ENCODE measurements at places on chromosomes 2 and 18.

GRCh38 chr18:24785019-24785418 lies 324.6 kb downstream of the HRH4 start:
- no peak for DNase-seq

- no peak for DNase-seq
Measured at GRCh38 chr2:102932501-102932900, 170.7 kb downstream of the TMEM182 start.

- no peak for DNase-seq
Measured at GRCh38 chr2:241619597-241620418, 17.1 kb downstream of the THAP4 start.

DNA sequence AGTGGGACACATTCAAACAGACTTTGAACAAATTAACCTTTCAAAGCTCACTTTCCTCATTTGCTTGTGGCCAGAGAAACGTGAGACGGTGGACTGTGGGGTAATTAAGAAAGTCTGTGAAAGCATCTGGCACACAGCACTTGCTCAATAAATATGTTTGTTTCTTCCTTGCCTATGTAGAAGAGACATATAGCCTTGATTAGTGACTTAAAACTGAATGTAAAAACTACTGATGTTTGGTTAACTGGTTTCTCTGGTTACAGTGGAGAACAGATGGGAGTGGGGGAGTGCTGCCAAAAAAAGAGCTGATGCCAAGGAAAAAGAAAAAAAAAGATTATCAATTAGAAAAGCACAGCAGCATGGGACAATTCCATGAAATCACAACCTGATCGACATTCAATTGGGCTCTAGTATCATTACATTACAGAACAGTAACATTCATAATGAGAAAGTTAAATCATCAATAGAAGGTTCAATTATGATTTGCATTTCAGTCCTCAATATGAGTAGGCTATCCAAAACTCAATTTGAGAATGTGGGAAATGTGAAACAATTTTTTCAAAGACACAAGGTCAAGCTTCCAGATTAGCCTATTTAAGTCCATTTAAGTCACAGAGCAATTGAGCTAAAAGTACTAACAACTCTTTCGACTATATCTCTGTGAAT lies 14.7 kb downstream of the CUL3 start:
- no peak for DNase-seq

DNA sequence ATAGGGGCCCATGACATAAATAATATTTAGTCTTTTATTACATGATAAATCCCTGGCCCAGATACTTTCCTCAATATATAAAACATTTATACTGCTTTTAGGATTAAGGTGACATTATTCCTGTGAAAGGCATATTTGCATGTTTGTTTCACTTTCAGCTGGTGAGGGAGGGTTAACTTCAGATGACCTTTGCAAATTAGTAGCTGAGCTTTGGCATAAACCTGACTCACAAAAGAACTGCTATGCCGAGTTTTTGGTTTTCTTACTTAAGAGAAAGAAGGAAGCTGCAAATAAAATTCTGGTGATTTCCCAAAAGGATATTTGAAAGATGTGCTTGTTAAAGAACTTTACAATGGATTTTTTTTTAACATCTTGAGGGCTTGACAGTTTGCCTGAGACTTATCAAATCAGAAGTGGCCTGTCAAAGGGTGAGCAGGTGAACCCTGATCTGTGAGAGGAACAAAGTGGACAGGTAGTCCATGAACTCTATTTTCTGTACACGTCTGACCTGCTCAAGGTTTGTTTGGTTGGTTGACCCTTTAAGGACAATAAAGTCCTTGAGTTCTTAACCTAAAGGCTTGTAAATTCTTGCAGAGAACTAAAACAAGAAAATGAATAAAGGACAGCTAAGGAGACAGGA lies 93.5 kb downstream of the FAM124B start:
- DNase-seq = no peak

DNA sequence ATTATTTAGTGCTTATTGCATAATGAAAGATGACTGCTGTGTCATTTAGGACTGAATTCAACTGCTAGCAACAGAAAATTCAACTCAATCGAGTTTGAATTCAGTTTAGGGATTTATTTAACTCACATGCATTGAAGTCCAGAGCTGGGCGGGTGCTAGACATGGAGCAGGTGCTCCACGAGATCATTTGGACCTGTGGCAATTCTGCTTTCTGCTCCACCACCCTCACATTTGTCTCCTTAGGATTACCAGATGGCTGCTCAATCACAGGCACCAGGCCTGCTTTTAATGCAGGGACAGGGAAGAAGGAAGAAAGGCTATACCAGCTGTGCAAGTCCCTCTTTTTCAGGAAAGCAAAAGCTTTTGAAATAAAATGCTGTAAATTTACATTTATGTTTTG lies 572.9 kb upstream of the SLC8A1 start:
- DNase-seq = no peak

GRCh38 chr2:218567797-218568189 lies 358 bp downstream of the USP37 start:
- DNase-seq = no peak

DNA sequence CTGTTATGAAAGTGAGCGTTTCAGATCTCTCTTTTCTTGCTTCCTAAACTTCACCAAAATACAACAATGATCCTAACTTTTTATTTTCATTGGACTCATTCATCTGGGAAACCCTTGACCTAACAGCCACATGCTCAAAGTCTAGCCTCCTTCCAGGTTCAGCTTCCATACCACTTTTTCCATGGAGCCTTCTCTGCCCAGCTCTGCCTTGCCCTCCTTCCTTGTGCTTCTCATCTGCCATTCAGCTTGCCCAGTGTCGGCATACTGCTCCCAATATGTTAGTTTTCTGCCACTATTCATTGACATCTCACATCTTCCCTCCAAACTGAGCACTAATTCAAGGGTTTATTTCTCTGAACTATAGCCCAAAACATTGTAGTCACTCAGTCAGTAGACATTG lies 214.7 kb downstream of the RAD51AP2 start:
- DNase-seq = no peak

GRCh38 chr2:180938451-180938850 lies 42.0 kb upstream of the UBE2E3 start:
- no peak for DNase-seq

GRCh38 chr2:234136461-234136860 lies 86.0 kb downstream of the SPP2 start:
- DNase-seq = no peak

DNA sequence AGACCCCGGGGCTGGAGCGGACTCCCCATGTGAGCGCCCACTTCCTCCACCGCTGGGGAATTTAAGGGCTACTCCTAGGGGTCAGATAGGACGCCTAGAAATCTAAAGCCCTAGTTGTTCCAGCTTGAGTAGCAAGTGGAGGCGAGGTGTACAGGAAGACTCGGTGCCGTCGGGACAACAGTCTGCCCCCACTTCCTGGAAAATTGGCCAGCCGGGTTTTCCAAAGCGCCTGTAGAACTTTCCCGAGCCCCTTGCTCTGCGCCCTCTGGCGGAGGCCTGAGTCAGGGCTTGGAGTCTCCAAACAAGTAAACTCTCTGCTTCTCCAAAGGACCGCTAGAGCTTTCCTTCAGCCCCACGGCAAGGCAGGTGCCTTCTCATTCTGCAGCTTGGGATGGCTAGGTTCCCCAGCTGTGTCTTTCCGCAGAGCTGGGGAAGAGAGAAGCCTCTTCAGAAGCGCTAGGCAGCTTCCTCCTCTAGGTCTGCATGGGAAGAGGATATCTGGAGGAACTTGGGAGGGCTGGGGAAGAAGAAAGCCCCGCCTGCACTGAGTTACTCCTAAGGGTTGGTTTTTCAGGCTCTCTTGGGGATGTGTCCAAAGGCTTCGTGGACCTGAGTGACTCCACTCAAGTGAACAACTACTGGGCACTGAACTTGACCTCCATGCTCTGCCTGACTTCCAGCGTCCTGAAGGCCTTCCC lies 681 bp downstream of the SPR start:
- DNase-seq = peak; percentile 10

GRCh38 chr18:41864216-41864615 lies 90.8 kb upstream of the PIK3C3 start:
- no peak for DNase-seq

GRCh38 chr18:13684546-13684945 lies 41.8 kb downstream of the FAM210A start:
- DNase-seq = no peak

- no peak for DNase-seq
Measured at GRCh38 chr2:165238295-165238694, 919 bp upstream of the SCN2A start.

GRCh38 chr2:215727507-215728503 lies 285.5 kb downstream of the MREG start:
- DNase-seq = no peak

DNA sequence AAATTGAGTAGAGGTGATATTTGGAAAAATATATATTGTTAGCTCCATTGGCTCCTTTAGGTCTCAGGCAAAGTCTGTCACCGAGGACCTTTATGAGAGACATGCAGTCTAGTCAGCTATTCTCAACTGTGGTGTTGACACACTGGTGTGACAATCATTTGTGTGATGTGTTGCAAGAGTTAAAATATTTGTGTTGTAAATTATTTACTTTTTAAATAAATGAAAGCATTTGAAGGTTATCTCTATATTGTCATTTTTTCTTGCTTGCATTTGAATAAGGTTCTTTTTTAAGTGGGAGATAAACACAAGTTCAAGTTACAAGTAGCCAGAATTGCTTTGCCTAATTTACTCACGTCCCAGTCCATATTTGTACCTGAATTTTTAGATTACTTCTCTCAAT lies 4.3 kb downstream of the REL start:
- DNase-seq = no peak

- DNase-seq = no peak
Measured at GRCh38 chr18:75790111-75790510, 362.6 kb upstream of the SMIM21 start.

GRCh38 chr2:106886916-106887758 lies 1.2 kb upstream of the ST6GAL2 start:
- no peak for DNase-seq

- no peak for DNase-seq
Measured at GRCh38 chr2:32860385-32860784, 86.4 kb upstream of the LTBP1 start.

DNA sequence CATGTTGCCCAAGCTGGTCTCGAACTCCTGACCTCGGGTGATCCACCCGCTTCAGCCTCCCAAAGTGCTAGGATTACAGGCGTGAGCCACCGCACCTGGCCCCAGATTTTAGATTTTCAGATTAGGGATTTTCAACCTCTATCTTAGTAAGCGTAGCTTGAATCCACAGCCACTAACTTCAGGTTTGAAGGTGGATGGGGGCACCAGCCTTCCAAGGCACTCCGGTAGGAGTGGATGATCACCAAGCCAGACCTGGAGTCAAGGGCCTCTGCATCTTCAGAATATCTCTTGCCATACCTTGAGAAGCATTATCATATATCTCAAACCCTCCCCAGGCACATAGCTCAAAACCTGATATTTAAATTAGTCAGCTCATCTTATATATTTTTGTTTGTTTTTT lies 17.9 kb downstream of the GALM start:
- no peak for DNase-seq

DNA sequence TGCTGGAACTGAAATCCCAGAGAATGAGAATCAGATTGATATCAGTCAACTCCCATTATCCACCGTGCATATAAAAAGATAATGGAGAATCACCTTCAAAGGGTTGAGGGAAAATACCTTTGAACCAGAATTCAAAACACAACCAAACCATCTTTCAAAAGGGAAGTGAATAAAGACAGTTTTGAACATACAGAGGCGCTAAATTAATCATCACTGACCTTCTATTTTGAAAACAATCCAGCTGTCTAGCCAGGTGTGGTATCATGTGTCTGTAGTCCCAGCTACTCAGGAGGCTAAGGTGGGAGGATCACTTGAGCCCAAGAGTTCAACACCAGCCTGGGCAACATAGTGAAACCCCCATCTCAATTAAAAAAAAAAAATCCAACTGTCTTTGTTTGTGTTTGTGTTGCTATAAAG lies 63.6 kb downstream of the TRABD2A start:
- DNase-seq = no peak

- no peak for DNase-seq
Measured at GRCh38 chr2:72118951-72119350, 28.7 kb downstream of the CYP26B1 start.

- peak; percentile 99 for DNase-seq
Measured at GRCh38 chr2:44168681-44169154, at the start of gene PPM1B. TSS of gene PPM1B (plus strand) at chr2:44168875. CDS start at chr2:44201200, 32,325 bp downstream.

DNA sequence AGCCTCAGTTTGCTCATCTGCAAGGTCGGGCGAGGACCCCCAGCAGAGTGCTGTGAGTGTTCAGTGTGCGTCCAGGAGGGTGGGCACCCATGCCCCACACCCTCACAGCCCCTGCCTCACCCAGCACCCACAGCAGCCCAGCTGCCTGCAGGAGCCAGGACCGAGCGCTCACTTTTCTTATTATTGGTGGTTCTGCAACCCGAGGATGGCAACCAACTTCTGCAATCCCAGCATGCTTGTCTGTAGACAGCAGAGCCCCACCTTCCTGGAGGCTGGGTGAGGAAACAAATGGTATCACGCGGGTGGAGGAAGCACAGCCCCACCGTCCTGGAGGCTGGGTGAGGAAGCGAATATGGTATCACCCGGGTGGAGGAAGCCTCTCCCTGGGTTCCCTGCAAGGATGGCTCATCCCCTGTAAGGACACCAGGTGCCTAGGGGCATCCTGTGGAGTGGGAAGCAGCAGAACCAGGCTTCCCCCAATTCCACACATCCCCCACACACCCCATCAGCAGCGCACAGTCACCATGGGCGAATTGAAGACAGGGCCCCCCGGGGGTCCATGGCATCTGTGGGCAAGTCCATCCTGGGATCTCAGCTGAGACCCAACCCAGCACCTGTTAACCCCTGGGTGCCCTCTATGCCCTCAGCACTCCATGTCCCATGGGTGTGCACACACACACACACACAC lies 220.5 kb upstream of the RAB6C start:
- no peak for DNase-seq

DNA sequence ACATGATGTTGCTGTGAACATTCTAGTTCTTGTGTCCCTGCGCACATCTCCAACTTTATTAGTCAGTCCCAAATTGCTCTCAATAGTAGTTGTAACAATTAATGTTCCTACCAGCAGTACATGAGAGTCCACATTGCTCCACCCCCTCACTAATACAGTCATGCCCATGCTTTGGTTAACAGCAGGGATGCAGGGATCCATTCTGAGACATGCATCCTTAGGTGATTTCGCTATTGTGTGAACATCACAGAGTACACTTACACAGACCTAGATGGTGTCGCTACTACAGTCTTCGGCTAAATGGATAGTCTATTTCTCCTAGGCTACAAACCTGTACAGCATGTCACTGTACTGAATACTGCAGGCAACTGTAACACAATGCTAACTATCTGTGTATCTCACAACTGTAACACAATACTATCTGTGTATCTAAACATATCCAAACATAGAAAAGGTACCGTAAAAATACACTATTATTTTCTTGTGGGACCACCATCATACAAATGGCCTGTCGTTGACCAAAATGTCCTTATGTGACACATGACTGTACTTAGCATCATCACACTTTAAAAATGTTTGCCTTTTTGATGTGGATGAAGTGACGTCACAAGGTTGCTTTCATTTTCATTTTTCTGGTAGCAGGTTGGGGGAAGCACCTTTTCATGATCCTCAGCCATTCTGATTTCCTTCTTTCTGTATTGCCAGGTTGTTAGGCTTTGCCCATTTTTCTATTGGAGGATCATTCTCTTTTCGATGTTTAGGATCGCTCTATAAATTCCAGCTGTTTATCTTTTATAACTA lies 82.9 kb upstream of the RNF152 start:
- DNase-seq = no peak

GRCh38 chr2:216428618-216429350 lies 16.5 kb downstream of the SMARCAL1 start:
- no peak for DNase-seq
